ENCODE measurements at places on chromosomes 16 and 17. TPM values are rescaled to one million over a fixed set of nuclear protein-coding genes. Genes with fewer than 3 reads are reported as not detected.

DNA sequence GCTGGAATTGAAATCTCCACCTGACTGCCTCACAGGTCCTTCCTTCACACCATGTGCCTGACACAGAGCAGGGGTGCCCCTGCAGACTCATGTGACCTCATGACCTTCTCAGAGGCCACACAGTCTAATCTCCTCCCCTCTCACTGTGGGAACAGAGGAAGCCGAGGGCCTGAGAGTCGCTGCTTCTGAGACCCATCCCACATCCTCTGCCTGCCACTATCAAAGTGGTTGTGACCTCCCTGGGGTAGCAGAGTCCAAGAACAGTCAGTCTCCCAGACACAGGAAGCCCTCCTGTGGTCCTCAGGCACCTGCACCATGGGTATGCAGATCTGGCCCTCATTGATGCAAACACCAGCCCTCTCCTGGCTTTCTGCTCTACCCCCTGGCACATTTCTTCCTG is 78.5 kb downstream of the RAB11FIP4 start:
- H3K27me3 ChIP-seq: peaks cover 2% of the 10 kb centered on the region
- no peak for DNase-seq
- H3K36me3 ChIP-seq: no peaks in the 10 kb centered on the region
- no peaks in the 10 kb centered on the region for H3K4me1 ChIP-seq
- no peak overlapping the region for H3K4me3 ChIP-seq
- H3K27ac ChIP-seq: no peak overlapping the region

DDX19B gene
- 41.0 TPM for polyA plus RNA-seq

LPO gene
- not detected for polyA plus RNA-seq

RNF157 gene
- 7.7 TPM for polyA plus RNA-seq
